ENCODE measurements at places on chromosomes 3 and 15.
A peak's percentile ranks its signal among the peaks of the same experiment; 100 is the strongest.

DNA sequence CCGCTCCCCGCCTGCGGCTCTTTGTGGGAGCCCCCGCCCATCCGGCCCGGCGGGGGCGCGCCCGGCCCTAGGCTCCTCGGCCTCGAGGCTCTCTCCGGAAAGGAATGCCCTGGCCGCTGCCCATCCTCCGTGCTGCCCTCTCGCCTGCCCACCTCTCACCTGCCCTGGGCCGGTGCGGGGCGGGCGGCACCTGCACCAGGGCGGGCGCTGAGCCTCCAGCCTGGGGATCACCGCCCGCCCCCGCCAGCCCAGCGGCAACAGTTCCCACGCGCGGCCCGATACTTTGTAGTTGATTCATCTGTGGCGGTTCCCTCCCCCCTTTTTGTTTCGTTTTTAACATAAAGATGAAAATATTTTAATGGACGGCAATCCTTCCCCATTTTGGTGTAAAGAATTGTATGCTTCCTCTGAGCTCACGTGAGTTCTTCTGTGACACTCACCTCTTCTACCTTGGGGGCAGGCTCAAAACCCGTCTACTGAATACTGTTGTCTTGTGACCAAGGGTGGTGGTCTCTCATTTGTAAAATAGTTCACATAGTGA, 1.9 kb downstream of the KLF13 start:
- peak; percentile 44 for DNase-seq

- no peak for DNase-seq
These were observed 21.4 kb downstream of the CHL1 start for GRCh38 chr3:217948-218347.

DNA sequence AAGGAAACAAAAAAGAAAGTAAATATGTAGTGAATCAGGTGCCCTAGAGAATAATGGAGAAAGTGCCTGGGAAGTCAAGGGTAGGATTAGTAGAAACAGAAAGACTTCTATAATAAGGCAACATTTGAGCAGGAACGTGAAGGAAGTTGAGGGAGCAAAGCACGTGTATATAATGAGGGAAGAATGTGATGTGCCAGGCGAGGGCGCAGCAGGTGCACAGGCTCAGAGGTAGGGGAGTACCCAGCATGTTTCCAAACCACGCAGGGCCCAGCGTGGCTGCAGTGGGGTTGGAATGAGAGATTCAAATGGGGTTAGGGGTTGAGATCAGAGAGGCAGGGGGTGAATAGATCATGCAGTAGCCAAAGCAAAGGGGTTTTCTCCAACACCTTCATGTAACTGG, 91.9 kb upstream of the VGLL4 start:
- DNase-seq = no peak

DNA sequence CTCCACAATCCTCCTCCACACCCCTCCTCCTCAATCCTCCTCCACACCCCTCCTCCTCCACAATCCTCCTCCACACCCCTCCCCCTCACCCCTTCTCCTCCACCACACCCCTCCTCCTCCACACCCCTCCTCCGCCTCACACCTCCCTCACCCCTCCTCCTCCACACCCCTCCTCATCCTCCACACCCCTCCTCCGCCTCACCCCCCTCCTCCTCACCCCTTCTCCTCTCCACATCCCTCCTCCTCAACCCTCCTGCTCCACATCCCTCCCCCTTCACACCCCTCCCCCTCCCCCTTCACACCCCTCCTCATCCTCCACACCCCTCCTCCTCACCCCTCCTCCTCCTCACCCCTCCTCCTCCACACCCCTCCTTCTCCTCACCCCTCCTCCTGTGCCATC, 69.8 kb upstream of the BLM start:
- DNase-seq = no peak

DNA sequence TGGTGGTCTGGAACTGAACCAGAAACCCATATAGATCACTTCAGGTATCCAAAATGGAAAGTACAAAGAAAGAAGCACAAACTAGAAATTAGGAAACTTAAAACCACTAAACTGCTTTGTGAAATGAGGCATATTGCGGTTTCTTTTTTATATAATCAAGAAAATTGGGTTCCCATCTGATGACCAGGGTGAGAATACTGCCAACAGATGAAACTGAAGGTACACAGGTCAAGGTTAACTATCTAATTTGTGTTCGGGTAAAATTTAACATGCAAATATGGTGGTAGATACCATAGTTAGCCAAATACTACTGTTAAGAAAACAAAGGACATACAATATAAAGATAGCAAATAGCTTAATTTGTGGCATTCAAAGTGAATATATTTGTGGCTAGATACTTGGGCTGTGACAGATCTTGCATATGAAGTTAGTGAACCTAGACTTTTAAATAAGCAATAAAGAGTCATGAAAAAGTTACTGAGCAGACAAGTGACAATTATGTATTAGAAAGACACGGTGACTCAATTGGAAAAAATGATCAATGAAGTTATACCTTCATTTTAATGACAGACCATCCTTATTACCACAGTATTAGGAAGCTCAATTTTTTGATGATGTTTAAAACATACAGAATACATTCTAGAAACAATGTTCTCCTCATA, 127.4 kb downstream of the NR2E3 start:
- DNase-seq = no peak

- DNase-seq = no peak
These were observed 24.9 kb upstream of the ARPIN start for GRCh38 chr15:89937365-89938350.

DNA sequence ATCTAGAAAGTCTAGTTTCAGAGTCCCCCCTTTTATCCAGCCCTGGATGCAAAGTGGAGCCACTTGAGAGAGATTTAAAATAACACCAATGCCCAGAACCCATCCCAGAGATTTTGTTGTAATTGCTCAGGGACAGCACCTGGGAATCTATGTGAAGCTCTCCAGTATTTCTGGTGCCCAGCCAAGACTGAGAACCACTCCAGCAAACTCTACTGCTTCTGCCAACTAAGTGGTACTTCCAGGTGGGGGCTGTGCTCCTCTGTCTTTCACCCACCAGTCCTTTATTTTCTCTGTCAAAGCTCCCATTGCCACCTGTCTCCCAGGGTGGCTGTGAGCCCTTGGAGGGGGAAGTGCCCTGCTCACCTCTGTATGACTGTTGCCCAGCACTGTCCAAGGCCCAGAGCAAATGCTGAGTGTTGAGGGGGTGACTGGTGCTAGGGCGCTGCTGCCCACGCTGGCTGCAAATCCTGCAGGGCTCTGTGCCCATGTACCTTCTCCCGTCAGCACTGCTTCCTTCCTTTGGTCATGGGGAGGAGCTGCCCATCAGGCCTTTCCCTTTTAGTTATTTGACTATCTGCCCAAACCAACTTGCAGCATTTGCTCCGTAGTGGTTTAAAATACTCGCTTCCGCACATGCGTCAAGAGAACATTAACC, 9.4 kb downstream of the CLSTN2 start:
- DNase-seq = no peak

GRCh38 chr3:181616088-181617070, 95.3 kb upstream of the SOX2 start:
- DNase-seq = no peak

GRCh38 chr15:29043736-29044502, 158.1 kb downstream of the APBA2 start:
- DNase-seq = no peak

GRCh38 chr3:32089476-32089875, 16.9 kb upstream of the GPD1L start:
- DNase-seq = no peak

DNA sequence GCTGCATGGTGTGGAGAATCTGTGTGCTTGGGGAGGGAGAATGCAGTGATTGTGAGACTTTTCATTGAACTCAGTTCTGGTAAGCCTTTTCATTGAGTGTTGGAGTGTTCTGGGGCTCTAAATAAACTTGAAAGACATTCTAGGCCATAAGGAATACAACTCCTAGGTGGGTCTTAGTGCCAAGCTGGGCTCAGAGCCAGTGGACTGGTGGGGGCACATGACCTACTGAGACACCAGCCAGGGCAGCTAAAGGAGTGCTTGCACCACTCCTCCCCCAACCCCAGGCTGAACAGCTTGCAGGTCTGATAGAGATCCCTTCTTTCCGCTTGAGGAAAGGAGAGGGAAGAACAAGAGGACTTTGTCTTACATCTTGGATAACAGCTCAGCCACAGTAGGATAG, 21.7 kb upstream of the KPNA4 start:
- no peak for DNase-seq

DNA sequence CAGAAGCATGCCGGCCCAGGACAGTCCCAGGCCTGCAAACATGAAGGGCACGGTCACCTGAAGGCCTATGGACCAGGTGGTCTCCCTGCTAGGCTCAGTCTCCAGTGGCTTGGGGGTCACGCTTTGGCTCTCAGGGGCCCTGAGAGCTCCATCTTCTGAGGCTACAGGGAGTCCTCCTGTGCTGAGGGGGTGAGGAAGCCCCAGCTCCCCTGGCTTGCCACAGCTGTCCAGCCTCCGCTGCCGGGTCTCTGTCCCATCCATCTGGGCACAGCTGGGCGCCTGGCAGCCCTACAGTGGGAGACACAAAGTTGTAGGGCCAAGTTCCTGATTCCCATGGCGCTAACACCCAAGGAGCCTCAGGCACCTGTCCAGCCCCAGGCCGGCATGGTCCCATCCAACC, 16.0 kb downstream of the SLC41A3 start:
- DNase-seq = no peak

DNA sequence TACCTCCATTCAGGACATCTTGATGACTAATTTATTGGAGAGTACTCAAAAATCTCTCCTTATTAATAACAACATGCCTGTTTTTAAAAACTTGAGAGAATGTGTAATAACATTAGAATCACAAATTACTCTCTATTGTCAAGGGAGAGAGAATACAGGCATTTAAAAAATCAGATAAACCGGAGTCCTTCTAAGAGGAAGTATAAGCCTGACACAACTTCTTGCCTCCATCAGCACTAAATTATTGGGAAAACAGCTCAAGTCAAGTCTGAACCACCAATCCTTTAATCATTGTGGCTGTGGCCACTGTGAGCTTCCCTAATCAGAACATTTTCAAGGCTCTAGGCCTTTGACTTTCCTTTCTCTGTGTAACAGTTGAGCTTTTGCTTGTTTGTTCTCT, 38.0 kb downstream of the SSR3 start:
- no peak for DNase-seq

DNA sequence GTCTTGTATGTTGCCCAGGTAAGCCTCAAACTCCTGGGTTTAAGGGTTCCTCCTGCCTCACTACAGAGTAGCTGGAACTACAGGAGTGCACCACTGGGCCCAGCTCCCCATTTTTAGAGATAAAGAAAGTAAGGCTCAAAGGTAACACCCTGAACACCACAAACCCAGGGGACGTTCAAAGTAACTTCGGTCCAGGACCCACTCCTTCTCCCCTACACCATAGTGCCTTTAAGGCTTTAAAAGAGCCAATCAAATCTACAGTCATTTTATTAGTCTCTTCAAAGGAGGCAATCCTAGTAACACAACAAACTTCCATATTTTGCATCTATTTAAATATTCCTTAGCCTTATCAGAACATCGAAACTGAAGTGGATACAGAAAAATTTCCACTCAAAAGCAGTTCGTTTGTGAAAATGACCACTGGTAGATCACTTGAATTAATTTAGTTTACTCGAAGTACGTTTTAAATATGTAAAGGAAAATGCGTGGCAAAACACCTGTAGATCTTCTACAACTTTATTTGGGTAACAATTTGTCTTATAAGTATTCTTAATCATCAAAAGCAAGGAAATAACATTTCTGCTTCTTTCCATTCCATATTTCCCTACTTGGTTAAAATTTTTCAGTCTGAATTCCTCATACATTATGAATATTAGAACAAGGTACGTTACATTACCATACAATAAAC, 1.8 kb downstream of the STAG1 start:
- DNase-seq = no peak

DNA sequence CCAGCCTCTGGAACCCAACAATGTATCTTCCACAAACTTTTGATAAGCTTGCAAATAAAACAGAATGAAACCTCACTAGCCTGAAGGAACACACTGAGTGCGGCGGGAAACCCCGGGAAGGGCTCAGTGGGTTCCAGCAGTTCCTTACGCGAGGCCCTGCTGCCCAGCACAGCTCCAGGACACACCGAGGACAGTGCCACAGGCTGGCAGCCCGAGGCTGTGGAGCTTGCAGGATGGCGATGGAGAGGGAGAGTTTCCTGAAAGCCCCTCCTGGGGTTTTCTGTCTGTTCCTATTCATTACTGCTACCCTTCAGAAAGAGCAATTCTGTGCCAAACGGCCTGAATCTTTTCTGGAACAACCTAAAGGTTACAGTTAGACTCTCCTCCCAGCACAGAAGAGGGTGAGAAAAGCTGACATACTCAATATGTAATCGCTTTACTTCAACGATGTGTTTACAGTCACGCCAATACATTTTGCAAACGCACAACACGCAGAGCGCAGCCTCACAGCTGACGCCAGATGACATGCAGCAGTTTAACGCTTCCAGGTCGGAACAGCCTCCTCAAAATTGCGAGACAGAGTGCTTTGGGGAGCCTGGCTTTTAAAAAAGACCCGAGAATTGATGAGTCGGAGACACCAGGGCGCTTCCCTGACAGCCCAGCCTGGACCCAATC, 57.1 kb upstream of the RPL32 start:
- no peak for DNase-seq
